ENCODE measurements at places on chromosomes 5 and 9. TPM values are rescaled to one million over a fixed set of nuclear protein-coding genes. Genes with fewer than 3 reads are reported as not detected.

GRCh38 chr5:139418793-139419192 lies 14.9 kb upstream of the SPATA24 start:
- DNase-seq = no peak

The GNPDA1 gene
- 41.8 TPM for total RNA-seq

DNA sequence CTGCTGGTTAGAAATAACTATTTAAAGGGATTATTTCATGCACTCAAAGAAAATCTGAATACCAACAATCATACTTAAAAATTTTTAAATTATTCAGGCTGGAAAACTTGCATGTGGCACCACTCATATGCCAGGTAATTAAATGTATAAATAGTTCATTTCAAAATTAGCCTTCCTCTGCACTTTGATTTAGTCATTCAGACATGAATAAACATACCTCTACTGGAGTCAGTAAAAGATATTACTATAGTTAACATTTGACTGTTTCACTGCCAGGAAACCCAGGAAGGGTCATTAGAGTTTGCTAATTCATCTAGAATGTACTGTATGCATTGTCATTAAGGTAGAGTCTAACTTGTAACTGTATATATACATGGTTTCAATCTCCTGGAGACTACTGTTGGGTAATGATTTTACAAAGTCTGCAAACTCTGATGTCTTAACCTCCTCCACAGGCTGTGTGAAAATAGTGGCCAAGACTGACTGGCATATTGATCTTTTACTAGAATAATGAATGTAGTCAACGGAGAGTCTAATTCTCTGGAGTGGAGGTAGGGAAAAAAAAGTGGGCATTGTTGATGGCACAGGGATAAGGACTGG lies 43.7 kb downstream of the TEX10 start:
- DNase-seq = no peak

DNA sequence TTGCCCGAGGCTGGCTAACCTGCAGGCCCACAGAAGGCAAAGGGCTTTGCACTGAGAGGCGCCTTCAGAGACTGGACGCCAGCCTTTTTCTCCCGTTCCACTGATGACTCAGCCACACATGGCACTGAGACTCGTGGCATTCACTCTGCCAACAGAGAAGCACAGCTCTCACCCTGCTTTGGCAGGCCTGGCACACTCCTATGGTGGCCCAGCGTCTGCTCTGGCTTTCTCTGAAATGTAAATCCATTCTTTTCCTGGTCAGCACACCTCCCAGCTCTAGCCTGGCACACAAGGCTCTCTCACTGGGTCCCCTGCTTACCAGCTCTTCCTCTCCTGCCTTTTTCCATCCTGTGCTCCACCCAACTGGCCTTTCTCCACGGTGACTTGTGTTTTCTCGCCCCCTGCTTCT lies 5.9 kb upstream of the MELK start:
- DNase-seq = peak; percentile 33

GRCh38 chr5:159163027-159163700 lies 46.2 kb downstream of the RNF145 start:
- DNase-seq = no peak

The CSF1R gene
- total RNA-seq = 0.62 TPM

- DNase-seq = no peak
These were observed 117.1 kb downstream of the LHX2 start for GRCh38 chr9:124128568-124129166.

The MAP1B gene
- total RNA-seq = 316 TPM

DNA sequence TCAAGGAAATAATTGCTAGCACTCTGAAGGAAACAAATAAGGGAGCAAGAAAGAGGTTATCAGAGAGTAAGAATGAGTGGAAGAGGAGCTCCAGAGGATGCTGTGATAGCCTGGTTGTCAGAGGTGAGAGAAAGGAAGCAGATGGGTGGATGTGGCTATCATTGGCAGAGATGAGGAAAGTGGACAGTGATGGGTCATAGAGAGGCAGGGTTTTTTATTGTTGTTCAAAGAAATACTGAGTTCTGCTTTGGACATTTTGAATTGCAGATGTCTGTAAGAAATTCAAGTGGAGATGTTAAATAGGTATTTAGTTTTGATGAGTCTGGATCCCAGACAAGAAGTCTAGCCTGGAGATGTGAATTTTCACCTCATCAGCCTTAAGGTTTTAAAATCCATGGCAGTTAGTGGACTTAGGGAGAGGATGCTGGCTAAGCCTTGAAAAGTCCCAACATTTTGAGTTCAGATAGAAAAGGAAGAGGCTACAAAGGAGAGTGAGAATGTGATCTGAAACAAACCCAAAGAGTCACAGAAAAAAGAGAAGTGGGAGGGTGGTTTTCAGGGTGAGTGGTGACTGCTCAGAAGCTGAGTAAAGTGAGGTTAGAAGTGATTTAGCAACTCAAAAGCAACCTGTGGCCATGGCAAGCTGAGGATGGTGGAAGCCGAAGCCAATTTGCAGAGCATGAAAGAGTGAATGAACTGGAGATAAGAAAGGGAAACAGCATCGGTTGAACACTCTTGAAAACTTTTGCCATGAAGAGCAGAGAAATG lies 50.4 kb downstream of the PPIC start:
- no peak for DNase-seq

The MRPL22 gene
- total RNA-seq = 41.5 TPM

GRCh38 chr5:159471904-159472303 lies 141.6 kb upstream of the IL12B start:
- DNase-seq = no peak

DNA sequence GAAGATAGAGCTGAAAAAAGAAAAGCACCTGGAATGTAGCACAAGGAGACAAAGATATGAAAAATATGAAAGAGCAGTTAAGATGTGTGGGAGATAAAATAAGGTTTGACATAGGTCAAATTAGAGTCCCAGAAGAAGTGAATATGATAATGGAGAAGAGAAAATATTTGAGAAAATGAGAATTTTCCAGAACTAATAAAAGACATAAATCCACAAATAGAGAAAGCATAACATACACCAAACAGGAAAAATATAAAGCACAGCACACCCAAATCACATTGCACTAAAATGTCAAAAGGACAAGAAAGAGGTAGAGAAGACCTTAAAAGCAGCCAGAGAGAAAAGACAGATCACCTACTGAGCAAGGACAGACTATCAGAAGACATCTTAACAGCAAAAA lies 43.4 kb downstream of the IPPK start:
- no peak for DNase-seq

GRCh38 chr9:129415942-129416651 lies 204.8 kb downstream of the C9orf50 start:
- no peak for DNase-seq

The GADD45G gene
- total RNA-seq = 1.5 TPM

GRCh38 chr9:6909181-6909580 lies 151.4 kb downstream of the KDM4C start:
- DNase-seq = no peak

DNA sequence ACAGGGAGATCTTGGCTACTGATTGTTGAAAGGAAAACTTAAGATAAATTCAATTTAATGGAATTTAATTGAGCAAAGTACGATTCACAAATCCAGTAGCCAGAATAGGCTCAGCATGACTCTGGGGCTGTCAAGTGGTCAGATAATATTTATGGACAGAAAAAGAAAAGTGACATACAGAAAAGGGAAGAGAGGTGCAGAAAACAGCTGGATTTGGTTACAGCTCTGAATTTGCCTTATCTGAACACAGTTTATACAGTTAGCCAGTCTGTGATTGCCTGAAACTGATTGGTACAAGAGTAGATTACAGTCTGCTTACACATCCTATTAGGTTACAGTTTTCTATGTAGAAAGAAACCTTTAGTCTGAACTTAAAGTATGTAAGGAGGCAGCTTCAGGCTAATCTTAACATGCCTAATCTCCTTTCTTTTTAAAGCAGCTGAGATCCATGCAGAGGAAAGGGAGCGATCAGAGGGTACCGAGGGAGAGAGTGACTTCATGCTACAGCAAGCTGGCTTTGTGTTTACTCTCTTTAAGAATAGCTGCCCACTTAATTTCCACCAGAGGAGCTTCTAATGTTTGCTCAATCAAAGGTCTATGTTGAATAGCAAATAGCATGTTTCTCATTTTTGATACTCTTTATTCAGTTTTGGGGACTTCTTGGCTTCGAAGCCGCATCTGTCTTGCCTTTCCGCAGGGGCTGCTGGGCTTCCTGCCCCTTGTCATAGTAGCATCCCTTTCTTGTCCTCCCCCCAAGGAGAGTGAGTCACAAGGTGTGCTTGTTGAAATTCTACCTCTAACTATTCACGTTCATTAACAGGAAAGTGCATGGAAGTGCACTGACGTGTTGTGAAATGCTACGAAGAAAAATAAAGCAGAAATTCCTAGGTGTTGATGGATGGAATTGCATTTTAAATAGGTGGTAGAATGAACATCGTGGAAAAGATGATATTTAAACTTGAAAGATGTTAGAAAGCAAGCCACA lies 761.2 kb downstream of the TAF11L14 start:
- DNase-seq = no peak

The ENC1 gene
- total RNA-seq = 53.6 TPM

GRCh38 chr9:89848060-89849040 lies 243.5 kb downstream of the GADD45G start:
- DNase-seq = no peak

DNA sequence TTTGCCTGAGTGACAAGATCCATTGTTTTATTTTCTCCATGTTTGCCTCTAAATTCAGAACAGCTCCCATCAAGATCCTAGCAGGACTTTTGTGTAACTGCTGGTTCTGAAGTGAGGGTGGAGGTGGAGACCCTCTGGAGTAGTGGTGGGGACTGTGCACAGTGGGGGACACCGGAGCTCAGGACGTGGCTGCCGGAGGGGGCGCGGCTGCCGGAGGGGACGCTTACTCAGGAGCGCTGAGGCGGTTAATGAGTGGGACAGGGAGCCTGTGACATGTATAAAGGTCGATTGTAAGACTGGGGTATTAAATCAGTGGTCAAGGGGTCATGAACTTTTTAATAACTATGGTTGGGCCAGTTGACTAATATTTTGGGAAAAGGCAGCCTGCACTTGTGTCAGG lies 127.0 kb upstream of the CACNA1B start:
- DNase-seq = no peak

DNA sequence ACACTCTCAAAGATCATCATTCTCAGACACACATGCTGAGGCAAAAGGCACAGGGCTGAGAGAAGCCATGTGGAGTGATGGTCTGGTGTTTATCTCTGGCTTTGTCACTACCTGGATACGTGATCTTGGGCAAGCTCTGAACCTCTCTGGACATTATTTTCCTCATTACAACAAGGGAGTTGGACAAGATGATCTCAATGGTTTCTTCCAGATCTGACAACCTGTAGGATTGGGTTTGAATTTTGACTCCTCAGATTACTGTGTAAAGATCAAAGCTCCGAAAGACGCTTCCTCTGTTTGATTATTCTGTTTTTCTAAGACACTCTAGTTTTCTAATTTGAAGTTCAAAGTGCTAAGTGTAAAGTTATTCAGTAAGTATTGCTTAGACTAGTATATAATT lies 20.0 kb downstream of the NUDT2 start:
- no peak for DNase-seq

DNA sequence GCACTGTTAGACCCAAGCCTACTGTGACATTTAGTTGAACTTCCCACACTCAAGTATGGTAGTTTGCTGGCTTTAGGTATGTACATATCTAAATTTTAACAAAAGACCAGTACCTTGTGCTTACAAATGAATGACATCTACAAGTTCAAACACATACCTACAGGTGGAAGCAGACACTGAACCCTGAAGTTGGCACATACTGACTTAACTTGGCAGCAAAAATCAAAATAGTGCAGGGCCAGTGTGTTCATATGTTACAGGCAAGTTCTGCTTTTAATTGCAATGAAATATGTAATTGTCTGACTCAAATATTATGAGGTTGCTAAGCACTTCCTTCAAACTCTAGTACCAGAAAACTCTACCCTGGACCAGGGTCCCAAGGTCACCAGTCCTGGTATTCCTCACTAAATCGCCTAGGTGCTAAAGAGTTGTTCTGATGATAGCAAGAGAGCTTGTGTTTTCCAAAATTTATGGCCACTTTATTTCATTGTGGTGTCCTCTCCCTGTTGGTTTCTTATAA lies 77.4 kb downstream of the MEGF10 start:
- no peak for DNase-seq

GRCh38 chr9:5543875-5544702 lies 33.8 kb downstream of the PDCD1LG2 start:
- no peak for DNase-seq

The EIF4EBP3 gene
- total RNA-seq = 6.2 TPM

The CRAT gene
- 43.9 TPM for total RNA-seq

- DNase-seq = no peak
These were observed 116.1 kb upstream of the TNC start for GRCh38 chr9:115234094-115234493.

The SLC22A4 gene
- total RNA-seq = 5.4 TPM

The ACSL6 gene
- not detected for total RNA-seq

DNA sequence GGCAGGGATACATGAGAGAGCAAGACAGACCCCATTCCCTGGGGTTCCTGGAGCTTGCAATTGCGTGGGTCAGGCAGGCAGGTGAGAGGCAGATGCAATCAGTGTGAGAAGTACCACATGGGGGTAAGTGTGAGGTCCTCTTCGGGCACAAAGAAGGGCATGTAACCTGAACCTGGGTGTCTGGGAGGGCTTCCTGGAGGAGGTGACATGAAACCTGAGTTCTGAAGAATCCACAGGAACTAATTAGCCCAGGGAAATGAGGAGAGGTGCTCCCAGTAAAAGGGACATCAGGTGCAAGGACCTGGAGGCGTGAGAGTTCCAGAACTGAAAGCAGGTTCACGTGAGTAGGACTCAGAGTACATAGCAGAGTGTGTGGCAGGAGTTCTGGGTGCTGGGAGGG lies 2.5 kb downstream of the AMBP start:
- DNase-seq = peak; percentile 47

DNA sequence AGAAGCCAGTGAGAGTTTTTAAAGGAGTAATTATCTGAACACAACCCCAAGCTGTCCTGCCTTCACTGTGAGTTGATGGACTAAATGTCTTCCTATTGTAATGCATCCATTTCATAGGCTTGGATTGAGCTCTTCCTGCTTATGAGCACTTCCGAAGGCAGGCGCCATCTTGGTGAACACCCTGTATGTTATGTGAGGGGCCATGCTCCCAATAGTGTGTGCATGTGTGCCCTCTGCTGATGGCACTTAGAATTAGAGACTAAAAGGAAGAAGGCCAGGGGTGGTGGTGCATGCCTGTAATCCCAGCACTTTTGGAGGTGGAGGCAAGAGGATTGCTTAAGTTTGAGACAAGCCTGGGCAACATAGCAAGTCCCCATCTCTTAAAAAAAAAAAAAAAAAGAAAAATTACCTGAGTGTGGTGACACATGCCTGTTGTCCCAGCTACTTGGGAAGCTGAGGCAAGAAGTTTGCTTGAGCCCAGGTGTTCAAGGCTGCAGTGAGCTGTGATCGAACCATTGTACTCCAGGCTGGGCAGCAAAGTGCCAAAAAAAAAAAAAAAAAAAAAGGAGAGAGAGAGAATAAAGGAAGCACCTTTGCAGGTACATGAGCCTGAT lies 65.0 kb downstream of the C9orf152 start:
- no peak for DNase-seq

- no peak for DNase-seq
These were observed 210.0 kb downstream of the HINT1 start for GRCh38 chr5:130955041-130955440.

GRCh38 chr5:159211729-159212174 lies 2.4 kb upstream of the RNF145 start:
- no peak for DNase-seq

The SPINK5 gene
- 2.0 TPM for total RNA-seq
